ENCODE measurements at places on chromosomes 1 and 21. TPM values are rescaled to one million over a fixed set of nuclear protein-coding genes. Genes with fewer than 3 reads are reported as not detected.

GRCh38 chr21:40080385-40080784 lies 213.1 kb downstream of the PCP4 start:
- H3K27ac ChIP-seq = no peak overlapping the region
- H3K4me1 ChIP-seq = no peaks in the 10 kb centered on the region
- DNase-seq = no peak

- H3K4me1 ChIP-seq = peaks cover 9% of the 10 kb centered on the region
- H3K27ac ChIP-seq = no peak overlapping the region
- peaks cover 87% of the 10 kb centered on the region for H3K36me3 ChIP-seq
- H3K27me3 ChIP-seq = no peaks in the 10 kb centered on the region
These were observed 47.0 kb upstream of the SDC3 start for GRCh38 chr1:30955448-30956015.

GRCh38 chr1:8914466-8914865 lies 31.2 kb upstream of the CA6 start:
- H3K4me3 ChIP-seq = no peak overlapping the region
- H3K27me3 ChIP-seq = peaks cover 9% of the 10 kb centered on the region
- no peaks in the 10 kb centered on the region for H3K4me1 ChIP-seq
- no peaks in the 10 kb centered on the region for H3K36me3 ChIP-seq
- DNase-seq = no peak
- no peak overlapping the region for H3K27ac ChIP-seq

GRCh38 chr1:183318433-183318832 lies 99.7 kb downstream of the NMNAT2 start:
- H3K27ac ChIP-seq = no peak overlapping the region
- peaks cover 20% of the 10 kb centered on the region for H3K27me3 ChIP-seq
- H3K4me1 ChIP-seq = no peaks in the 10 kb centered on the region
- no peak overlapping the region for H3K4me3 ChIP-seq
- DNase-seq = no peak

DNA sequence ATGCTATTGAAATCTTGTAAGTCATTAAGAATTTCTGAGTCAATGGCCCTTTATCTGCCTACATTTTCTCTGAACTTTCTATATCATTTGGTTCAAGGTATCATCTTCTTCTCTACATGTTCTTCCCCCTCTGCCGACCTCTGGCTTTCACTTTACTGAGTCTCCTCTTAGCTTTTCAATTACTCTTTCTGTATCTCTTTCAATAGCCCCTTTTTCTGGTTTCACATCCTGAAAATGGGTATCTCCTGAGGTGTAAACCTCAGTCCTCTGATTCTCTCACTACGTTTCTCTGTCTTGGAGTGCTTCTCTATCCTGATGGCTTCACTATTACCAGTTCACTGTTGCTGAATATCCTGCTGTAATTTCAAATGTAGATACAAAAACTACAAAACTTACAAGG lies 98.9 kb downstream of the LYST start:
- H3K27ac ChIP-seq = no peak overlapping the region
- DNase-seq = no peak
- peaks cover 20% of the 10 kb centered on the region for H3K4me1 ChIP-seq
- peaks cover 35% of the 10 kb centered on the region for H3K36me3 ChIP-seq

- DNase-seq = no peak
- H3K4me3 ChIP-seq = no peak overlapping the region
- peaks cover 8% of the 10 kb centered on the region for H3K4me1 ChIP-seq
- no peaks in the 10 kb centered on the region for H3K36me3 ChIP-seq
These were observed 526.2 kb downstream of the MRPL39 start for GRCh38 chr21:25081096-25081495.

DNA sequence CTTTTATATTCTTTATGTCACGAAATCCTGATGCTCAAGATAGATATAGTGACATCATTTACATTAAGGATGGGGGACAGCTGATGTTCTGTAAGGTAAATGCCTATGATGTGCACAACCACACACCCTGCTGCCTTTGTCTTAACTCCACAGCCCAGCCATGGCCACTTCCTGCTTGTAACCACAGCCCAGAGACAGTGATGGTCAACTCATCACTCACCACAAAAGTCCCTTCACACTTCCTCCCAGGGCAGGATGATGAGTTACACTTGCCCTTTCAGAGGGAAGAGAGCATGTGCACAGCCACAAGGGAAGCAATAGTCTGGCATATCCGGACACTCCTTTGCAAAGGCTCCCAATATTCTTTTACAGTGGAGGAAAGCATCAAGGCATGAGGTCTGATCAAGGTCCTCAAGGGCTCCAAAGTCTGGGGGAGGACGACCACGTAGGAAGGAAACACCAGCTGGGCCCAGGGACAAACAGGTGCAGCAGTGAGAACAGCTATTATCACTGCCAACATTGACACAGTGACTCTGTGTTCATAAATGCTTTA lies 53.8 kb downstream of the PLPP3 start:
- H3K27ac ChIP-seq = peak overlapping the region; percentile 82
- H3K36me3 ChIP-seq = no peaks in the 10 kb centered on the region
- peak overlapping the region; percentile 48 for H3K4me3 ChIP-seq

DNA sequence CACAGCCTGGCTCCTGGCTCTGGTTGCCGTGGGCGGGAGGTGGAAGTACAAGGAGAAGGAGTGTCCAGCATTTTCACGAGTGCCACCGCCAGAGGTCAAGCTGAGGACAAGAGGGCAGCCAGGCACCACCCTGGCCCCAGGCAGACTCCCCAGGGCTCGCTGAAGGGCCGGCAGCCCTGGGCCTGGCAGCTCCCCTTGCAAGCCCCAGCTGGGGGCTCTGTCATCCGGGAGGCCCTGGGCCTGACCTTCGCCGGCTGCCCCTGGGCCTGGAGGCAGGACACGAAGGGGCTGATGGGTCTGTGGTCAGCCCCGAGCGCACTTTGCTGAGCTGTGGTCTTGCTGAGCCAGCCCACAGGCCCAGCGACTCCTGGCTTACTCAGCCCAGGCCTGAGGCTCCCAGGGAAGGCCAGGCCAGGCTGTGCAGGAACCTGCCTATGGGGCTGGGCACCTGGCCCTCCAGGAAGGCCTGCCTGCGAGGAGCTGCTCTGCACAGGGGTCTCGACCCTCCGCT lies 74.8 kb downstream of the MORN1 start:
- no peak overlapping the region for H3K4me3 ChIP-seq
- peaks cover 33% of the 10 kb centered on the region for H3K4me1 ChIP-seq
- H3K36me3 ChIP-seq = no peaks in the 10 kb centered on the region
- H3K27ac ChIP-seq = no peak overlapping the region
- no peak for DNase-seq

The LCK gene
- 16.6 TPM for total RNA-seq

The OR2T2 gene
- 4.1 TPM for total RNA-seq

Data from activated B cell treated with CpG ODN at 0.5 μM for 24 hours (primary cell).